Stomach (tissue), 19 donors: ENCODE measurements at places on chromosomes 7 and 10. TPM values are rescaled to one million over a fixed set of nuclear protein-coding genes. Genes with fewer than 3 reads are reported as not detected.

The ACTR3C gene
- polyA plus RNA-seq = 3.1 TPM

The ZFYVE27 gene
- polyA plus RNA-seq = 7.6 TPM

The PDE6C gene
- not detected for polyA plus RNA-seq

The AKR1C8 gene
- not detected for polyA plus RNA-seq

The CAPZA2 gene
- 92.0 TPM for polyA plus RNA-seq

The PAX2 gene
- not detected for polyA plus RNA-seq
